ENCODE measurements at places on chromosomes 13 and 19.
A peak's percentile ranks its signal among the peaks of the same experiment; 100 is the strongest.

DNA sequence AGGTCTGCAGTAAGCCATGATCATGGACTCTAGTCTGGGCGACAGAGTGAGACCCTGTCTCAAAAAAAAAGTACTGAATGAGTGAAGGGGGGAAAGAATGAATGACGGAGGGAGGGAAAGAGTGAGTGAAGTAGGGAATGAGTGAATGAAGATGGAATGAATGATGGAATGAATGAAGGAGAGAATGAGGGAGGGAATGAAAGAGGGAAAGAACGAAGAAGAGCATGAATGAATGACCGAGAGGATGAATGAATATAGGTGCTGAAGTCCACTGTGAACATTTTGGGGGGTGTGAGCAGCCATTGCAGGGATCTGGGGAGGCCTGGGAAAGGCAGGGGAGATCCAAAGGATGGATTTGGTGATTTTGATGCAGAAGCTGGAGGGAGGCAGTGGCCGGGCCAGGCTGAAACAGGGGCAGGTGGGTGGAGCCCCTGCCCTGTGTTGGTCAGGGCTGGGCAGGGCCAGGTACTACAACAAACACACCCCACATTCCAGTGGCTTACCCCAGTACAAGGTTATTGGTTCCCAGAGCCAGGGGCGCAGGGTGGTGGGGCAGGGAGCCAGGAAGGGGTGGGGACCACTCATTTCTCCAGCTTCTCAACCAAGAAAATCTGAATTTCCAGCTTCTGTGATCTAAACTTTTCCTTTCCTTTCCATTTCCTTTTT, 14.3 kb downstream of the SLC27A1 start:
- no peak for DNase-seq

DNA sequence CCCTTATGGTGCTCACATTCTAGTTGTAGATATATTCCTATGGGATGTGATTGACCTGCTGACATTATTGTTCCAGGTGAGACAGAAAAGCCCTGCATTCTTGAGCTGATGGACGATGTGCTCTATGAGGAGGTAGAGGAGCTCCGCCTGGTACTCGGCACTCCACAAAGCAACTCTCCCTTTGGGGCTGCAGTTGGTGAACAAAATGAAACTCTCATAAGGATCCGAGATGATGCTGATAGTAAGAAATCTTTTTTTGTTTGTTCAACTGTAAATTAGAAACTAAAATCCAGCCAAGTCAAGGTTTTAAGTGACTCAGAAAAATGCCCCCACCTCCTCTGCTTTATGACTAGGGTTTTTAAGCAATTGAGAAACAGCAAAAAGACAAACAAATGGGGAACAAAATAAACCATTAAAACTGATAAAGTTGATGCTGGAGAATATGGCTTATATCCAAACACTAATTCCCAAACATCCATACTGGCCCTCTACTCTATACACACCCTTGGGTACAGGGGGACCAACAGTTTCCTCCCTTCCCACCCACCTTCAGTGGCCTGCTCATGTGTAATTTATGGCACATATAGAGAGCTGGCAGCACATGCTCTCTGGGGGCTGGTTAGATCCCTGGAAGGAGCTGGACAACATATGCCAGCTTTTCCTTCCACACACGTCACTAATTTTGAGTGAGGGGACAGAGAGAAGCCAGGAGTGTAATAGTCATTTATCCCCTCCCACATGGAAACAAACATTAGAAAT, 139.6 kb downstream of the STOML3 start:
- no peak for DNase-seq

DNA sequence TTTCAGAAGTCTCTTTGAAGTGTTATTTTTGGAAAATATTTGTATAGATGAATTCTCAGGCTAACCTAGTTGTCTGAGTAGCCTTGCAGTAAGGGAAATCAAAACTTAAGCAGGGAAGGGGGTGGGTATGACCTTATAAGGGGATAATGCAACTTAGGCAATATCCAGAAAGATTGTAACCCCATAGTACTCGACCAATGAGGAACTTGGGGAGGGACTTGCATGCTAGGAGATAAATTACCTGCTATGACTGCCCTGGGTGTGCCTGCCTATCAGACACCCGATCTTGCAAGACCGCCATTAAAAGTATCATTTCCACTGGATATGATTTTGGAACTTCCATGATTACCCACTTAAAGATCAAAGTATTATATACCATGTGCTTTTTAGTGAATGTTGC, 23.0 kb upstream of the RFXAP start:
- no peak for DNase-seq

GRCh38 chr19:45934551-45935230, 20.1 kb upstream of the NANOS2 start:
- no peak for DNase-seq

GRCh38 chr19:47273313-47274070, 1.2 kb upstream of the INAFM1 start:
- peak; percentile 89 for DNase-seq

DNA sequence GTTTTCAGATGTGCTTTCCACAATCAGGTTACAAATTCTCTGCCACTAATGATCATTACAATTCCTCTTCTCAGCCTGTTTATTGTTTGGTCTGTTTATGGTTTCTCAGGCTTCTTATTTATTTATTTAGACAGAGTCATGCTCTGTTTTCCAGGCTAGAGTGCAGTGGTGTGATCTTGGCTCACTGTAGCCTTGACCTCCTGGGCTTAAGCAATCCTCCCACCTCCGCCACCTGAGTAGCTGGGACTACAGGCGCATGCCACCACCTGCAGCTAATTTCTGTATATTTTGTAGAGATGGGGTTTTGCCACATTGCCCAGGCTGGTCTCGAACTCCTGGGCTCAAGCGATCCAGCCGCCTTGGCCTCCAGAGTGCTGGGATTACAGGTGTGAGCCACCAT, 2.1 kb upstream of the ZSCAN5A start:
- DNase-seq = no peak

DNA sequence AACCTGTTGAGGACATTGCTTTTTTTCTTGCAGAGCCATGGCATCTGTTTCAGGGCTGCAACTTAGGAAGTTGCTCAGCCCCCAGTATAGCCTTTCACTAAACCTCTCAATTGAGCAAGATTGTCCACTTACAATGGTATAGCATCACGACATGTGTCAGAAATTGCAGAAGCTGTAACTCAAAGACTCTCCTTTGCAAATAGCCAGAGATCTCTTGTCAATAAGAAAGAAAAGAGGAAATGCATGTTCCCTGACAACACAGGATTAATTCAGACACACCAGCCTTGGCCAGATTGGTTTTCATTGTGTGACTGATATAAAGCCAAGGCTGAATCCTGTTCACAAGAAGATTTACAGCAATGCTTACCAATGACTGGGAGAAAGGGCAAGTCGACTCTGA, 38.7 kb upstream of the CYSLTR2 start:
- no peak for DNase-seq

DNA sequence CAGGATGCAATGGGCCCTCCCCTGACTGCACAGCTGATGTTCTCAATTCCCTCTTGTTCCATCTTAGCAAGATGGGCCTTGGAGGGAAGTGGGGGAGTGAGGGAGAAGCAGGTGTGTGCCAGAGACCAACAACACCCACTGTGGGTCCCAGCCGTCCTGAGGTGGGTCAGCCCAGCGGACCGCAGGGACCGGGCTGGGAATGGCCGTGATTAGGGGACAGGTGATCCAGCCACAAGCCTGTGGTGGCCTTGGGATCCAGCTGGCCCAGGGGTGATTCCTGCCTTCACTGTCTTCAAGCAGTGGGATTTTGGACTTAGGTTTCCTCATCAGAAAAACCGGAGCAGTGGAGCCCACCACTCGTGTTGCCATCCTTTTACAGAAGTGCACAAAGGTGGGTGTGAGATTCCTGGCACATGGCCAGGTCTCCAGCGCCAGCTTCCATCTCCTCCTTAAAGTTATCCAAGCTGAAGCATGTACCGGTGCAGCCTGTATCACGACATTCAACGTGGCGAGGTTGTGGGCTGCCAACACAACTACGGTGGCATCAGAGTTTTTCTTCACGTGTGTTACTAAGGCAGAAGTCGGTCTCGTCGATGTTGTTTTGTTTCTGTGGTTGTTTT, 9.0 kb upstream of the ATP11A start:
- no peak for DNase-seq

GRCh38 chr19:44845612-44846454, at the start of gene NECTIN2:
Gene NECTIN2, plus strand, starts transcription at chr19:44846297. Its CDS starts 229 bp downstream, at chr19:44846526.
- DNase-seq = peak; percentile 54

GRCh38 chr13:51494156-51494555, 41.3 kb upstream of the INTS6 start:
- no peak for DNase-seq

GRCh38 chr19:38852231-38853044, 2.7 kb upstream of the HNRNPL start:
- DNase-seq = peak; percentile 73

DNA sequence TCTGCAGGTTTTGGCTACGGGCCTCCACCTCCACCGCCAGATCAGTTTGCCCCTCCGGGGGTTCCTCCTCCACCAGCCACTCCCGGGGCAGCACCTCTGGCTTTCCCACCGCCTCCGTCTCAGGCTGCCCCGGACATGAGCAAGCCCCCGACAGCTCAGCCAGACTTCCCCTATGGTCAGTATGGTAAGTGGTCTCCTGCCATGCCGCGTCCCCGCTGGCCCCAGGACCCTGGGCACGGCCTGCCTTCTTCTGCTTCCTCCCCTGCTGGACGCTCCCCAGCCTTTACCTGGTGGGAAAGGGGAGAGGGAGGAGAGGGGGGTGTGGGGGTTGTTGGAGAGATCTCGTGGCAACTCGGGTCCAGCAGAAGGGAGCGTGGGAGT, 5.7 kb upstream of the RPS15 start:
- DNase-seq = no peak

DNA sequence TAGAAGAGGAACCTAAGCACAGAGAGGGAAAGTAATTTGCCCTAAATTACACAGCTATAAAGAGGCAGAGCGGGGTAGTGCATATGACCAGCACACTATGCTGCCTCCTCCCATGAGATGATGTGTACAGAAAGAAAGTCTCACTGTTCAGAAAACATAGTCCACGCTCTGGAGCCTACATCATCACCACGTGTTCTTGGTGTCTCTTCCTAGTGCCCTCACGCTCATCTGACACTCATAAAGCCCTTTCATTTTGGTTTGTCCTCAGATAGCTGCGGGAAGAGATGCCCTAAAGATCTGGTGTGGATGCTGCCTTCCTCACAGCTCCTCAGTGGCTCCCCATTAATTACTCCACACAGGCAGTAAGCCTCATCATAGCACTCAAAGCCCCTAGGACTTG, 27.4 kb upstream of the SIAH3 start:
- no peak for DNase-seq

GRCh38 chr19:5099701-5100221, 130.8 kb downstream of the KDM4B start:
- no peak for DNase-seq

DNA sequence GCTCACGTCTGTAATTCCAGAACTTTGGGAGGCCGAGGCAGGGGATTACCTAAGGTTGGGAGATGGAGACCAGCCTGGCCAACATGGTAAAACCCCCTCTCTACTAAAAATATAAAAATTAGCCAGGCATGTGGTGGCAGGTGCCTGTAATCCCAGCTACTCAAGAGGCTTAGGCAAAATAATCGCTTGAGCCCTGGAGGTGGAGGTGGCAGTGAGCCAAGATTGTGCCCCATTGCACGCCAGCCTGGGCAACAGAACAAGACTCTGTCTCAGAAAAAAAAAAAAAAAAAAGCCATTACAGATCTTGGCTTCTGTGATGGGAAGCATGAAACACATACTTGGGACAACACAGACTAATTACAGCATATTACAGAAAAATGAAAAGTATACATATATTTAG, 1404.5 kb upstream of the SPRY2 start:
- DNase-seq = no peak

DNA sequence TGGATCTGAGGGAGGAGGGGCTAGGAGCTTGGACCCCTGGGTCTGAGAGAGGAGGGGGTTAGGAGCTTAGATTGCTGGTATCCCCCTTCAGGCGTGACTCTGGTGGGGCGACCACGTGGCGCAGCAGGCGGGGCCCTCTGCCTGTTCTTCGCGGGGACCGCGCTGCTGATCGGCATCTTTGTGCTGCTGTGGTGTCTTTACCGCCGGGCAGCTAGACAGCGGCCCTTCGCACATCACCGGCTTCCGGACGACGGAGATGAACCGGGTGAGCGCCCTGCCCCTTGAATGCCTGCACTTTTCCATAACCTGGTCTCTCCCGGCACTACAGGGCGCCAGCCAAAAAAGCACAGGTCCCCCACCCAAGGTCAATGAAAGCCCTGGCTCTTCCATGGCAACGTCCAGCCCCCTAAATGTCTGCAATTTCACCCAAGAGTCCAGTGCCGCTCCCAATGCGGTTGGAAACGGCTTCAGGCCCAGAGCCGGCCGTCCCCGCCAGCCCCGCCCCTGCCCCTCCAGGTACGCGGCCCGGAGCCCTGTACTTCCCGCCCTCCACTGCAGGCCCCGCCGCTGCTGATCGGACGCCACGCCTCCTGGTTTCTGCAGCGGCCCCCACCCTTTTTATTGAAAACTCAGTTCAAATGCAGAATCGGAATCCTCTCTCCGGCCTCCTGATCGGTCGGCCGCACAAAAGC, 2.8 kb downstream of the GFY start:
- DNase-seq = no peak

- DNase-seq = peak; percentile 30
Observed at GRCh38 chr13:77565635-77566034, 30.1 kb downstream of the SCEL start.

GRCh38 chr13:99995104-99995588, 13.6 kb downstream of the ZIC2 start:
- DNase-seq = no peak

GRCh38 chr19:15457701-15458484, 6.5 kb downstream of the RASAL3 start:
- DNase-seq = no peak

DNA sequence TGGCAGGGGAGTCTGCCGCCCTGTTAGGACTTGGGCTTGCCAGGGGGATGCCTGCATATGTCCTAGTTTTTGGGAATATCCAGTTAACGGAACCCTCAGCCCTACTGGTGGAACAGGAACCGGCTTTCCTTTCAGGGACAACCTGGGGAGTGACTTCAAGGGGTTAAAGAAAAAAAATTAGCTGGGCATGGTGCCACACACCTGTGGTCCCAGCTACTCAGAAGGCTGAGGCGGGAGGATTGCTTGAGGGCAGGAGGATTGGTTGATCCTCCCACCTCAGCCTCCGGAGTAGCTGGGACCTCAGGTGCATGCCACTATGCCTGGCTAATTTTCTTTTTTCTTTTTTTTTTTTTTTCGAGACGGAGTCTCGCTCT, 22.5 kb downstream of the LDLR start:
- no peak for DNase-seq

DNA sequence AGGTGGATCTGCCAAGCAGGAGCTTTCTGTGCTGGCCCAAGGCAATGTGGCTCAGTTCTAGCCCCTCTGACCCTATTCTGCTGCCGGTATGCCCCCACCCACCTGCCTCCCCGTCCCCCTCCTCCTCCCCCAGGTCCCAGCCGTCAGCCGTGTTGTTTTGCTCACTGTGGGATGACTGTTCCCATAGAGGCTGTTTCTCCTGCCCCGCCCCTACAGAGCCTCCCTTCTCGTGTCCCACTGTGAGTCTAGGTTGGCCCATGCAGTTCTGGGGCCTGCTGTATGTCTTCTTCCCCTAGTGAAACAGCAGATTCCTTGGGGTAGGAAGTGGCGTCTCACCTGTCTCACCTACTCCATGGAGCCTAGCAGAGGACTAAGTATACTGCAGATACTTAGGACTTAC, 48.8 kb downstream of the ATP11A start:
- DNase-seq = no peak

- no peak for DNase-seq
Observed at GRCh38 chr13:106916329-106916976, 348.5 kb upstream of the ARGLU1 start.

- DNase-seq = no peak
Observed at GRCh38 chr19:17404015-17404414, 1.4 kb downstream of the BST2 start.

GRCh38 chr19:34408411-34408810, 4.2 kb downstream of the PDCD2L start:
- no peak for DNase-seq
